ENCODE measurements at places on chromosomes 3 and 15.

DNA sequence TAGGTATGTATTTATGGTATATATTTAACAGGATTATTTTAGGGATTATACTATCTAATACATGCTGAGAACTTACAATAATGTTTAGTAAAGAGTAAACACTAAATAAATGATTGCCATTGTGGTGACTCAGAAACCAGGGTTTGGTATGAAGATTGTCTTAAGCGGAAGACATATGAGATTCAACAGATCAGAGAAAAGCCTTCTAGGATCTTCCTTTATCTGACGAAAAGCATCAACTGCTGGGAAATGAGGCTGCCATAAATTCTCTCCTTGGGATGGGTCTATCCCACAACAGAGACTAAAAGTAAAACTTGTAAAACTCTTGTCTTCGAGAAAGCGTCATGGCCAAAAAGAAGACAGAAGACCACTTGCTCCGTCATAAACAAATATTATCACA, 1352.2 kb upstream of the EPHA6 start:
- DNase-seq, result no peak

GRCh38 chr15:31483053-31483985, 156.7 kb downstream of the KLF13 start:
- DNase-seq, result peak; percentile 51

DNA sequence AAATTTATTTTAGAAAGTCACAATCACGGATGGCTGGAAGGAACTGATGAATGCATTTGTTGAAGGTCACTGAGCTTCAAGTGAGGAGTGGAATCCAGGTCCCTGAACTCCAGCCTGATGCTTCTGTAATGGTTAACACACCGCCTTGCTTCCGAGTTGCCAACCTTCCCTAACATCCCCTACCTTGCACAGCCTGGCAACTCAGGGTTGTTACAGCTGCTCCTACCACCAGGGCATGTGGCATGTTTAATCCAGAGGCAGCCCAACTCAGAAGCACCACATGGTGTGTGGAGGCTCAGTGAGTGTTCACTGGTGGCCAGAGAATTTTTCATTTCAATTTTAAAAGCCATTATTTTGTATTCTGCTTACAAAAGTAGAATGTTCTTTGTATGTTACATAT, 4.9 kb downstream of the TM2D3 start:
- no peak for DNase-seq

DNA sequence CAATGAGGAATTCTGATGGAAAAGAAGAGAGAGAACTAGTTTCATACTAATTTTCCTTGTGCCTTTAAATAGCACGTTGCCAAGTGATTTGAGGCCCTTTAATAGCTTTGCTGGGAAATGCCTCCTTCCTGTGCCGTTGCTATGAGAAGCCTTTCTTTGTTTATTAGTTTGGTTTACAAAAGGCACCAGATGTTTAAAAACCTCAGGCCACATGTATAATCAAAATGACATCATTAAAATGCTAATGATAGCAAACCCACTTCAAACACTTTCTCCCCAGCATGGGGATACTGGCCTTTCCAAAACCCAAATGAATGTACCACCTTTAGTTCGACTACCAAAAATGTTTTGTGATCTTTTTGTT, 50.0 kb upstream of the TBC1D23 start:
- peak; percentile 29 for DNase-seq
